ENCODE measurements at places on chromosomes 6 and 20.

DNA sequence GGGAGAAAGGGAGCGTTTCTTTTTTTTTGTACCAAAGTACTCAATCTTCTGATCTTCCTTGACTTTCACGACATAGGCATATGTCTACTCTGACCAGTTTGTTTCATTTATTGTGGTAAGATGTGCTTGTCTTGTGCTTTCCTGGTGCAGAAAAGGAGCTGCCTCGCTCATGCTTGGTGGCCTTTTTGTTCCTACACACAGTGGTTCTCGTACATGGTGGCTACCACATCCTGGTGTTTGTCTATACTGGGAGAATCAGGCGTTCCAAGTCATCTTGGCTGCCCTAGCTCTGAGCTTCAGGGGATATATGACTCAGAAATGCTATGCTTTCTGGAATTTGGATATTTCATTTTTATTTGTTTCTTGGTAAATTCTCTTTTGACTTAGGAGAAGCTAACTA, 31.8 kb downstream of the MYB start:
- no peak for DNase-seq

DNA sequence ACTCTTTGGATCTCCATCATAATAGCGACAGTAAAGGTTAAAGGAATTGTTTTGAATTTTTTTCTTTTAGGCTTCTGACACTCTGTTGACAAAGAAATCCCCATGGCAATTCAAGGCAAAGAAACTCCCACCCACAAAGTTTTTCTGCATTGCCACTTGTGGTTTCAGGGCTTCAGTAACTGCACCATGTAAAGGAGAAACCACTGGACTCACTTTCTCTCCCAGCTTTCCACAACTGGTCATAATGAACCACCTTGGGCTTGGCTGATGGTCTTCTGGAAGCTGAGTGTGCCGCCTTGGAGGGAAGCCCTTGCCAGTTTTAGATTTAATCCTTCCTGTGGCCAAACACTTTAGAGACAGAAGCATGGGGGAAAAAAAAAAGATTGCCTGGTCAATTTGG, 163.1 kb downstream of the ISM1 start:
- DNase-seq = no peak

DNA sequence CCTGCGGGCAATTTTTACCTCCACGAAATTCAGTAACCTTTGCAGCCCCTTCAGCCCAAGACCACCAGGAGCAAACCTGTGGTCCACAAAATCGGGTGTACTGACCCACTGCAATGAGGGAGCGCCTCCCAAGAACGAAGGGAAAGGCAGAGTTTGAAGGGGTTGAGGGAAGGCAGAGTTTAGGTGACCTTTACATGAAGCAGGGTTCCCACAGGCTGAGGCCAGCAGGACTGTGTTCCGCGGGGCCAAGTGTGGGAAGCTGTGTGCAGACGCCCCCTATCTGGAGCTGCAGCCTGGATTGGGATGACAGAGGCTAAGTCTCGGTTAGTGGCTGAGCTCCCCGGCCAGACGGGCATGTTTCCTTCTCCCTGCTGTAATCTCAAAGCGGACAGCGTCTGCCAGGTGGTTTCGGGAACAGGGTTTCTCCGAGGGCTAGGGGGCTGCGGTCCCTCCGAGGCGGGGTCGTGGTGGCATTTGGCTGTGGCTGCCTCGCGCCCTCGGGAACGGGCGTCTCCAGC, 826 bp upstream of the PYGB start:
- peak; percentile 65 for DNase-seq

GRCh38 chr6:38387461-38387860, 252.3 kb downstream of the BTBD9 start:
- no peak for DNase-seq

DNA sequence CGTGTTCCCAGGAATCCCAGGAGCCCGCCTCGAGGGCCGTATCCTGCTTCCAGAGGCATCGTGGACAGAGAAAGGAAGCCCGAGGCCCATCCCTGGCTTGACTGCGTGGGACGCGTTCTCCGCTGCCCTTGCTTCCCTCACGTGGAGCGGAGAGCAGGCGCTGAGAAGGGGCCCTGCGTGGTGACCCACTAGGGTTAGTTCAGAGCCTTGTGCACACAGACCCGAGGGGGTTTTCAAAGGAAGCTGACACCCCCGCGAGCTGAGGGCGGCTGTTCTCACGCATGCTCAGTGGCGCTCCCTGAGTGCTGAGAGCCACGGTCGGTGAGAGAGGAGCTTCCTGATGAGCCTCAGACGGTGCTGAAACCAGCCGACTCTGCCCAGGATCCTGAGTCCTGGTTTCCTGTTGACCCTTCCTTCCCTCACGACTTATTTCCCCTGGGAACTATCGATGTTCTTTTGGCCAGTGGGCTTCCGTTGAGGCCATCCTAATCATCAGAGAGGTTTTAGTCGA, 28.9 kb upstream of the CCR6 start:
- DNase-seq = no peak

DNA sequence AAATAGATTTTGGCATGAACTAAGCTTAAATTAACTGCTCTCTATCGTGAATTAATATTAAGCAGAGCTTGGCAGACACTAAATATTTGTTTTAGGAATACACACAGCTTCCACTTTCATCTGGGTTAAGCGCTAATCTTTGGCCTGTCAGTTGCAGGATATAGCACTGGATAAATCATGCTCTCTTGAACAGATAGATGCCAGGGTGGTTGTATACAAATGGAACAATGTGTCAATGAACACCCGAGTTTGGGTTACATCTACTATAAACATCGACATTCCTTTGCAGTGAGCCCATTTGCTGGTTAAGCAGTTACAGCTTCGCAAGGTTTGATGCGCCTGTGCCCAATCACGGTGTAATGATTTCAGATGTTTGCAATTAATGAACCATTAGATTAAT, 338.2 kb upstream of the ZFP64 start:
- DNase-seq = no peak

- peak; percentile 42 for DNase-seq
Observed at GRCh38 chr20:58585753-58586540, 65.1 kb upstream of the STX16 start.

DNA sequence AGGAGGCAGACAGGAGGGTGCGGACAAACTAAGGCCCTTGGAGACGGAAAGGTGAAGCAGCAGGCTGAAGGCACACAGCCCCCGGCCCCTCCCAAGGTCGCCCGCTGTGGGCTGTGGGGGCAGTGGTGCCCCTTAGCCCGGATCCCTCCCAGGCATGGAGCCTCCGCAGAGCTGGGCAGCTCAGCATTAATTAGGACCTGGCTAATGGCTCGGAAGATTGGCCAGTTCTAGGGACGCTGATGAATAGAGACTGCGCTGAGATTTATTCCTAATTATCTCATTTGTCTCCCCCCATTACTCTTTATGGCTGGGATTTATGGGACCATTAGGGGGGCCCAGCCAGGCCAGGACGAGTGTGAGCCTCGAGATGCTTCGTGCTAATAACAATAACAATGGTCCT, 20.4 kb downstream of the MDFI start:
- DNase-seq = peak; percentile 10

GRCh38 chr6:91941838-91942237, 1355.0 kb upstream of the MAP3K7 start:
- no peak for DNase-seq

GRCh38 chr6:16533210-16533609, 228.1 kb downstream of the ATXN1 start:
- no peak for DNase-seq

- peak; percentile 69 for DNase-seq
Observed at GRCh38 chr6:33746651-33747100, at the start of gene IP6K3. IP6K3 (minus strand) TSS chr6:33746905; CDS start chr6:33735476, 11,429 bp downstream.

- DNase-seq = no peak
Observed at GRCh38 chr6:20481281-20481680, 53.0 kb upstream of the CDKAL1 start.

DNA sequence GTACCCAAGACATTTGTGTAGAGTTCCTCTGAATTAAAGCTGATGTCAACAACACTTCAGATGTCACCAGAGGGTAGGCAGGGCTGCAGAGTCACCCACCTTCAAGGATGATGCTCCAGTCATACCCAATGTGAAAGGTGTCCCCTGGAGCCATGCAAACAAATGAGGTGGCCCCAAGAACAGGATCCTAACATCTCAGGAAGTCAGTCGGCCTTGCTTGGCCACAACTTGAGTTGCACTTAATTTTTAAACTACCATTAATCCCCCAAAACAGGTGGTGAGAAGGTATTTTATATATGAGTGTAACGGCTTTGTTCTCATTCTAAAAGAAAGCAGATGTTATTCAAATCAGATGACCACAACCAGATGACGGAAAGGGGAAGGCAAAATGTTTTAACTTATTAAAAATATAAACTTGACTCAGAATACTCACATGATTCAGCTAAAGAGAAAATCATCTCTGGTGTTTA, 21.1 kb upstream of the SERPINB1 start:
- DNase-seq = no peak

DNA sequence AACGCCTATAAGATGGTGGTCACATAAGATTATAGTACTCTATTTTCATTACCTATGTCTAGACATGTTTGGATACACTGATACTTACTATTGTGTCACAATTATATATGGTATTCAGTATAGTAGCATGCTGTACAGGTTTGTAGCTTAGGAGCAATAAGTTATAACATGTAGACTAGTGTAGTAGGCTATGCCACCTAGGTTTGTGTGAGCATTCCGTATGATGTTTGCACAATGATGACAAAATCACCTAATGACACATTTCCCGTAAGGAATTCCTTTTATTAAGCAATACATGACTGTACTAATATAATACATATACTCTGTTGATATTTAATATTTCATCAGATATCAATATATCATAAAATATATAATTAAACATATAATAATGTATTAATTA, 540.7 kb downstream of the BMP2 start:
- no peak for DNase-seq

- DNase-seq = no peak
Observed at GRCh38 chr6:43679057-43679456, 8.5 kb downstream of the MRPS18A start.

DNA sequence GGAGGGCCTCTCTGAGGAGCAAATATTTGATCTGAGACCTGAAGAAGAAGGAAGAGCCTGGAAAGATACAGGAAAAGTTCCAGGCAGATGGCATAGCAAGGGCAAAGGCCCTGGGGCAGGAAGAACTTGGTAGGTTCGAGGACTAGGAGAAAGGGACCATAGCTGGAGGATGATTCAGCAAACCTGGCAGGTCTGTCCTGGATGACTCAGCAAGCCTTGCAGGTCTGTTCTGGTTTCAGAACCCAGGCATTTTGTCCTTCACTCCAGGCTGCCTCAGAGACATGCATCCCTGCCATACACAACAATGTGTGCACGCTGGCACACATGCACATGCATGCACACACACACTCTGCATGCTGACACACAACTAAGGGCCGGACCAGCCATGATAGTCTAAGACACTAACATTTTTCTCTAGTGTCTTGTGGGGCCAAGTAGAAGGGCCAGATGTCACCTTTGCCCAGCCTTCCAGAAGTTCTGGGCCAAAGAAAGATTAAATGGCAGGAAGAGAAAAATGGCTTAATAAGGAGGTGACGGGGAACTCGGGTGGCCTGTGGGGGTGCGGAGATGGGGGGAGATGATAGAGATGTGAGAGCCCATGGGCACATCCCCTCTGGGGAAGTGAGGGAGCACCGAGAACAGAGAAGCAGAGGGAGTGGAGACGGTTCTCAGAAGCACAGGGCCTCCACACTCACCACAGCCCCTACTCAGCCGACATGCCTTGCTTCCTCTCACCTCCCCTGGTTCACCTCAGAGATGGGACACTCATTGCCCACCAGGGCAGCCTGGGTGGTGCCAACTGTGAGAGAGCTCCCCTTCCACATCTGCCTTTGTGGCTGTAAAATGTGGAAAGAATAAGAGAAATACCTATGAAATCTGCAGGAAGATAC, 15.4 kb upstream of the TRIB3 start:
- DNase-seq = no peak

DNA sequence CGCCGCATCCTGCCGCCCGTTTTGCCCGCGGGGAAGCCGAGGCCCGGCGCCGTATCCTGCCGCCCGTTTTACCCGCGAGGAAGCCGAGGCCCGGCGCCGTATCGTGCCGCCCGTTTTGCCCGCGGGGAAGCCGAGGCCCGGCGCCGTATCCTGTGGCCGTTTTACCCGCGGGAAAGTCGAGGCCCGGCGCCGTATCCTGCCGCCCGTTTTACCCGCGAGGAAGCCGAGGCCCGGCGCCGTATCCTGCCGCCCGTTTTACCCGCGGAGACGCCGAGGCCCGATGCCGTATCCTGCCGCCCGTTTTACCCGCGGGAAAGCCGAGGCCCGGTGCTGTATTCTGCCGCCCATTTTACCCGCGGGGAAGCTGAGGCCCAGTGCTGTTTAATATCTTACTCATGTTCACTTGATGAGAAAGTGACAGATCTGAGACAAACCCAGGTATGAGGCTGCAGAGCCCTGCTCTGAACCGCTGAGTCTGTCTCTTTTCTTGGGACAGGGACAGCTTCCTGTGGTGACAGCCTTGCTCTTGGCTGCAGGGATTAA, 129.4 kb downstream of the CDH26 start:
- DNase-seq = no peak

GRCh38 chr20:51221791-51222408, 199.0 kb upstream of the KCNG1 start:
- no peak for DNase-seq

GRCh38 chr6:135750081-135750480, 101.4 kb upstream of the PDE7B start:
- DNase-seq = no peak

DNA sequence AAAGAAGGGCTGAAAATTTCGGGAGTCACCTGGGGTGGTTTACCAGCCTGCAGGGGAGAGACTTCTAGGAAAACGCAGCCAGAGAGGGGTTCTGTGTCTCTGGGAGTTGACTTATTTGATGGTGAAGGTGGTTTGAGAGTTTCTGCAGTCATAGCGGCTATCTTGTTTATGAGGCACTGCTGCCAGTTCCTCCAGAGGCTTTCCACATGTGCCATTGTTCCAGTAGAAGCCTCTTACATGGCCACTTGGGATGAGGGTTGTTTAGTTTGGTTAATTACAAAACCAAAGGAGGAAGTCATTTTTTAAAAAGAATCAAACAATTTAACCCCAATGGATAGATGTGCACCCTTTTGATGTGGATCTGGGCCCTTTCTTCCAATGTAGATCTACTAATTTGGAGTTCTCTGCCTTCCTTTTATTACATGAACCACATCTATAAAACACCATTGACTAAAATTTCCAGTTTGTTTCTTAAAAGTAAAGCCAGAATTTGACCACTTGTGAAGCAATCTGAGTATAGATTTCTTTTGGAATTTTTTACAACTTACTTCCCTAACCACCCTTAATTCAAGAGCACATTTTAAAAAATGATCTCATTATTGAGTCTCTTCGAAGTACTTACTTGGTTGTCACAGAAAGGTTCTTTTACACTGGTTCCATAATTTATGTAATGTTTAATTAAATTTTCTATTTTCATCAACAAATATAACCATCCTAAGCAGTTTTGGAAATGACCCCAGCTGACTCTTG, 97.6 kb downstream of the TCP11 start:
- DNase-seq = no peak

DNA sequence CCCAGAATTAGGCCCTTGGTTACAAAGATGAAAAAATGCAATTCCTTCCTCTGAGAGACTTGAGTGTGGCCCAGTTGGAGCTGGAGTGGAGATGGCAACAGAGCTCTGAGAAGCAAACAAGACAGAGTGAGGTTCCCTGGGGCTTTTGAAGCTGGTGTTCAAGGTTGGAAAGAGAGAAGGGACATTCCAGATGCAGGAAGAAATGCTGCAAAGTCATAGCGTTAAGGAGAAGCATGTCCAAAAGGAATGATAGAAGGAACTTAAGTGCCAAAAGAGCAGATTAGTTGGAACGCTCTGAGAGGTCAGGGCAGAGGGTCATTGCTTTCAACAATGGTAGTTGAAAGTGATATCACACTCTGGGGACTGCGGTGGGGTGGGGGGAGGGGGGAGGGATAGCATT, 251.8 kb downstream of the TBC1D7 start:
- no peak for DNase-seq
